ENCODE measurements at places on chromosomes 12 and 14.

- no peak for DNase-seq
Measured at GRCh38 chr12:111337371-111337770, 31.5 kb downstream of the PHETA1 start.

DNA sequence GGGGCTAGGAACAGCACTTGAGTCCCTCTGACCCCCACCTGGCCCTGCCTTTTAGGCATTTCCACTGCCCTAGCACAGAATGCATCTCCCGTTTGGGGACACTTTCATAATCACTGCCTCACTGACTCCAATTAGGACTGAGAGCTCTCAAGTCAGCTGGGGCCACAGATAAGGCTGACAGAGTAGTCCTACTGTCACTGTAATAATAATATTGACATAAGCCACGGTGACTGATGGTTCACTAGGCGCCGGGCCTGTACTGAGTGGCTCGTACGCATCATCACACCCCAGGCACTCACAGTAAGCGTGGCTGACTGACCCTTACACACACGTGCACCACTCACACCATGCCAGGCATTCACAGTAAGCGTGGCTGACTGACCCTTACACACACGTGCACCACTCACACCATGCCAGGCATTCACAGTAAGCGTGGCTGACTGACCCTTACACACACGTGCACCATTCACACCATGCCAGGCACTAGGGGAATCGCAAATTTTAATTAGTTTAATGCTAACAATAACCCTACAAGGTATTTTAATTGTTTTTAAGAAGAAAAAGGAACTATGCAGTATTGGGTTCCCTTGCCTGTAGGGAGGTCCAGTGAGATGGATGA is 87.7 kb downstream of the CHGA start:
- no peak for DNase-seq

DNA sequence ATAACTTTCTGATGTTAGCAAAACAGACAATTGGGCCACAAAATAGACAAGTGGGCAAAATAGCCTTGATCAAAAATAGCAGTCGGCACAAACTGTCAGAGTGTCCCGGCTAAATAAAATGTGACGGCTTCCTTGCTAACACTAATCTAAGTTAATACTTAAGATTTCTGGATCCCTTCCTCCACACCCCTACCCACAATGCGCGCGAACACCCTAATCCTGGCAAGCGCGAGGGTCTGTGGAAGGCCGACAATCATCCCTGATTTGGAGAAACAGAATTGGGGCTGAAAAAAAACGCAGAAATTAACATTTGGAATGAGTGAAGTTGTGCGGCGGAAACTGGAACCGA is 489 bp downstream of the CEP290 start:
- no peak for DNase-seq

GRCh38 chr12:64968989-64969819 is 144.8 kb downstream of the TBC1D30 start:
- no peak for DNase-seq

- no peak for DNase-seq
Measured at GRCh38 chr14:84401631-84402030, 1128.3 kb upstream of the FLRT2 start.

GRCh38 chr12:41013881-41014642 is 174.1 kb upstream of the PDZRN4 start:
- DNase-seq: no peak
